ENCODE measurements at places on chromosomes 13 and 19.

DNA sequence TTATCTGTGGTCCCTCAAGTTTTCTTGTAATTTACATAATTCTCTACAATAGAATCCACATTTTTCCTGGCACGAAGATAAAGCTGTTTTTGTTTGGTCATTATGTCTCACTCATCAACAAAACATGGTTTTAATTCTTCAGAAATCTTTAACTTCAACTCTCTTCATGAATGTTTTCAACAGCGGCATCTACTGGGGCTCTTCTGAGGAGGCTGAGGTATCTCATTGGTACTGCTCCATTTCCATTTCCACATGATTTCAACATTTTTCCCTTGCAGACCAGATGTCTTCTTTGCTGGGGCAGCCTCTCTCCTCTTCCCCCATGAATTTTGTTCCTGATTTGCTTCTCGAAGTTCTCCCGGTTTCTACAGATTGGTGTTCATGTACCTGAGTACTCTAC, 5.8 kb upstream of the KBTBD7 start:
- DNase-seq = no peak

DNA sequence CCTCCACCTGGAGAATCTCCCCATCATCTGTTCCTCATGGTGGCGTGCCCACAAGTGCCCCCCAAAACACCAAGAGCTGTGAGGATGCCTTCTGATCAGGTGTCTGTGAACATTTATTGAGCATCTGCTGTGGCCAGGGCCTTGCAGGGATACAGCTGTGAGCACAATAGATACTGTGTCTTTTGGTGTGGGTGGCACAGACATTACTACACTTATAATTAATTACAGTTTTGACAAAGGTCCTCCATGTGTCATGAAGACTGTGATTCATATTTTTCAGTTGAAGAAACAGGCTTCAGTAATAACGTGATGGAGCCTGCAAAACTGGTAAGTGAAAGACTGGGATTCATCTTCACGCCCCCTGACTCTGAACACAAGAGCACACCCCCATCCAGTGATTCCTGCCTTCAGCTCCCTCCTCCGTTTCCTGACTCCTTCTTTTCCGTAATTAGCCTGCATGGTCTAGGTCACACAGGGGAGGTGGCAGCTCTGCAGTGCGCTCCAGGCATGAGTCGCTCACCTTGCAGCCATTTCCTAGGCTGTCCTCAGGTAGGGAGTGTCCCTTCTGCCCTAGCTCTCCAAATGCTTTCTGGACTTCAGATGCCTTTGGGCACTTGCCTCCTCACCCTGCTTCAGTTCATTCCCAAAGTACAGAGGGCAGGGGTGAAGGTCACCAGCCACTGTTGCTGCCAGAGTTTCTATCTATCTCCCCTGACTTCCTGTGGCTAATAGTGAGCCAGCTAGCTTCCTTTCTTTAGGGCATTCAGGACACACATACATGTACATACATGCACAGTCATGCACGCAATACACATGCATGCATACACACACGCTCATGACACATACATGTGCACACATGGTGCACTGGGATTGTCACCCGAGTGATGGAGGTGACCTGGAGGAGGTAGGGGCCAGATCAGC, 66.5 kb downstream of the SIAH3 start:
- DNase-seq = no peak

DNA sequence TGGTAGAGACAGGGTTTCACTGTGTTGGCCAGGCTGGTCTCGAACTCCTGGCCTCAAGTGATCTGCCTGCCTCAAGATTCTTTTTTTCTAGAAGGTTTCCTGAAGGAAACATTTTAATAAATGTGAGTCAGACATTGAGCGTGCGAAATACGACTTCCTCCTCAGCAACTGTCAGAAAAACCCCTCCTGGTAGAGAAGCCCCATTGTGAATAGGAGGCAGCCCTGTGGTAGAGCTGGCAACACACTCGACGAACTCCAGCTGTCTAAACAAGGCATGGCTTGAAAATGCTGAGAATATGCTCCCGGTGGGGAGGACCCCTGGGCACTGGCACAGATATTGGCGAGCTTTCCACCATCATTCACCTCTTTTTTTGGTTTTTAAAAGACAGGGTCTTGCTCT, 9.8 kb downstream of the ZNF333 start:
- DNase-seq = no peak

DNA sequence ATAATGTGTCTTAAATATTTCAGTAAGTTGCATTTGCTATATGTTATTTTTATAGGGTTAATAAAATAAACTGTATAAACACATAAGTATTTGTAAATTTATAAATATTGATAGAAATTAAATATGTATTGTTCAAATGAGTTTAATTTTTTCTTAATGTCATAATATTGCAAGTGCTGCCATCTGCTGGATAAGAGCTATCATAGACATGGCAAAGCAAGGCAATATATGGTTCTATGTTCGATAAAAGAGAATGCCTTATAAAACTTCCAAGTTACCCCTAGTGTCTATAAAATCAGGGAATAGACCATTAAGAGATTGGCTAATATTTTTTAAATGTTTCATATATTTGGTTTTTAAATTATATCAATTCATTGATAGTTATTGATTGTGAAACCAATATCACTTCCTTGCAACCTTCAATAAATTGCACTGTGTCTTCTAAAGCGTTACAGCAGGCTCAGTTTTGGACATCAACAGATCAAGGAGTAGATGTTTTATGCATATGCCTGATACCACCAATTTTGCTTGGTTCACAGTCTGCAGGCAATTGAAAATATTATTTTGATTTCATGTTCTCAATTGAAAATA, 29.0 kb upstream of the SLITRK6 start:
- no peak for DNase-seq

GRCh38 chr19:1280636-1281568, 4.8 kb upstream of the EFNA2 start:
- DNase-seq = no peak

All from effector memory CD8-positive, alpha-beta T cell (primary cell).